ENCODE measurements at places on chromosomes 3 and 15.

DNA sequence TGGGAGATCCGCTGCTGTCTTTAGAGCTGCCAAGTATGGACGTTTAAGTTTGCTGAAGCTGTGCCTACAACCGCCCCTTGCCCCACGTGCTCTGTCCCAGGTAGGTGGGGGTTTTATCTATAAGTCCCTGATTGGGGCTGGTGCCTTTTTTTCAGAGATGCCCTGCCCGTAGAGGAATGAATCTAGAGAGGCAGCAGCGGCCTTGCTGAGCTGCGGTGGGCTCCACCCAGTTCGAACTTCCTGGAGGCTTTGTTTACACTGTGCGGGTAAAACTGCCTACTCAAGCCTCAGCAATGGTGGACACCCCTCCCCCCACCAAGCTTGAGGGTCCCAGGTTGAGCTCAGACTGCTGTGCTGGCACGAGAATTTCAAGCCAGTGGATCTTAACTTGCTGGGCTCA is 83.4 kb upstream of the FGF7 start:
- no peak for DNase-seq
- no peaks in the 10 kb centered on the region for H3K4me1 ChIP-seq
- no peak overlapping the region for H3K4me3 ChIP-seq
- H3K27ac ChIP-seq: no peak overlapping the region

DNA sequence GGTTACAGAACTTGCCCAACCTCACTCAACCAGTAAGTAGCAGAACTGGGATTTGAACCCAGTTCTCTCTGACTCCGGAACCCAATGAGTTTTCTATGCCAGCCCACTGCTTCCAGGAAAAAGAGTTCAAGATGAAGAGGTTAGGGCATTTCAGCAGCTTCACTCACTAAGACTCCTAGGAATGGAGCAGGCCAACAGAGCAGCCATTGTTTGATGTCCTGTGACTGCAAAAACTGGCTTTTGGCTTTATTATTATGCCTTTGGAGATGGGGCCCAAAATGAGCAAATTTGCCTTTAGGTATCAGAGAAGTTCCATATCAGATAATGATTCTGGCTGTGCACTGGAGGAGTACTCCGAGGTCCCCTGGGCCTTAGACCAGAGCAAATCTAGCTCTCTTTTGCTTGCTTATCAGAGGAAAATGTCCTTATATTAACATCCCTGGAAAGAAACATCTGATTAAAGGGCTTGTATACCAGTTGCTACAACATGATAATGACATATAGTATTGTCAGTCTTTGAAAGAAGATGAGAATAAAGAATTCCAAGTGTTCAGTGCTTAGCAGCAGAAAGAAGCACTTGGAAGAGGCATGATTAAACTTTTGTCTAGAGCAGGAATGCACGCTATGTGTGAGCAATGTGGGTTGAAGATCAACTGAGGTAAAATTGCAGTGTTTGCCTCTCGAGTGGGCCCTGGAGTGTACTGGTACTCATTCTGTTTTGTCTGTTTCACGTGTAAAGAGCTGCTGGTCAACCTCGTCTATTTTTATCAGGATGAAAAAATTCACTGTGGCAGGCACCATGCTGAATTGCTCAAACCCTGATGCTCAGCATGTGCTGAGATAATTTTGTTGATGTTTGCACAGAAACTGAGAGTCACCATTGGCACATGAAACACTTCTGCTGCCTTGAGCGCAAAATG is 21.8 kb upstream of the KLHL24 start:
- DNase-seq: no peak
- H3K4me1 ChIP-seq: no peaks in the 10 kb centered on the region
- no peaks in the 10 kb centered on the region for H3K27me3 ChIP-seq
- no peak overlapping the region for H3K4me3 ChIP-seq

DNA sequence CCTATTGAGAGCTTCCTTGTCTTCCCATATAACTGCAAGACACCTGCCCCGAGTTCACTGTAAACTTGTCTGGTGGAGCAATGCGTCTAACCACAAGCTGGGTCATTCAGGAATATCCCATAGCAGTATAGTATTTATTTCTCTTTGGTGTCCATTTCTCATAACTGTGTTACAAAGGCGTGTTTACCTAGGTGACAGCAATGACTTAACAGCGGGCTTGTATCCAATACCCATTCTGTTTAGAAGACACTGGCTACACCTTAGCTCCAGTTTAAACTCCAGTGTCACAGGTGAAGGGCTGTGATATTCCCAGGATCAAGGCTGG is 24.3 kb downstream of the ATP10A start:
- no peak for DNase-seq
- no peaks in the 10 kb centered on the region for H3K4me1 ChIP-seq
- H3K4me3 ChIP-seq: no peak overlapping the region
- H3K27me3 ChIP-seq: no peaks in the 10 kb centered on the region

DNA sequence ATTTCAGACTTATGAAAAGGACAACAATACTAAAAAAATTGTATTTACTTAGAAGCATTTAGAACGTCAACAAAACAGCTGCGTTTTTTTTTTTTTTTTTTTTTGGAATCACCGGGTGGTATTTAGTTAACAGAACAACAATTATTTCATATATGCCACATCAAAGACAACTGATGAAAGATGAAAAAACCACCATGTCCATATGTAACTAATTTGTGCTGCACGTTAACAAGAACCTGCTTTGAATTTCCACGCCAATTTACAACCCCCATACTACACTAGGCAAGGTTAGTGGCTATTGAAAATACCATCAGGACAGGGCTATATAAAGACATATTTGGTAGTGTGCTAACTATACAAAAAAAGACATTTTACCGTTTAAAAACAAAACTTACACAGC is 189.3 kb upstream of the ROBO1 start:
- no peak overlapping the region for H3K27ac ChIP-seq
- no peak for DNase-seq
- no peak overlapping the region for H3K4me3 ChIP-seq
- H3K4me1 ChIP-seq: peaks cover 3% of the 10 kb centered on the region

DNA sequence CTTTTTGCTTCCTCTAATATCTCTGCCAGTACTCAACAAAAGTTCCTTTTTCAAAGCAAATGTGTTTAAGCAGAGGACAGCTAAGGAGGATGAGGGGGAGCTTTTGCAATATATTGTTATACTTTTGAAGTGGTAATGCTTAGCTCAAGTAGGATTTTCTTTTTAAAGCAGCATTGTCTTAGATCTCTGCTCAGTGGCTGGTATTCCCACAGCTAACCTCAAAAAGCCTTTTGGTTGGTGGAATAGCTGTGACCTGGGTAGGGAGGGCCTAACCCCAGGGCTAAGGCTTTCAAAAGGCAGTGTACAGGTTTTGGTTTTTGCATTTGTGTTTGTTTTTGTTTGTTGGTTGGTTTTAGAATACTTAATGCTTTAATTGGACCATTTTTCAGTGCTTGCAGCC is 76.1 kb downstream of the UBP1 start:
- H3K4me3 ChIP-seq: no peak overlapping the region
- H3K27ac ChIP-seq: no peak overlapping the region
- peaks cover 4% of the 10 kb centered on the region for H3K4me1 ChIP-seq
- no peaks in the 10 kb centered on the region for H3K27me3 ChIP-seq
- H3K36me3 ChIP-seq: no peaks in the 10 kb centered on the region

GRCh38 chr15:38229705-38230310 is 22.8 kb upstream of the SPRED1 start:
- H3K36me3 ChIP-seq: no peaks in the 10 kb centered on the region
- DNase-seq: no peak
- no peaks in the 10 kb centered on the region for H3K27me3 ChIP-seq
- H3K27ac ChIP-seq: no peak overlapping the region
- no peaks in the 10 kb centered on the region for H3K4me1 ChIP-seq

DNA sequence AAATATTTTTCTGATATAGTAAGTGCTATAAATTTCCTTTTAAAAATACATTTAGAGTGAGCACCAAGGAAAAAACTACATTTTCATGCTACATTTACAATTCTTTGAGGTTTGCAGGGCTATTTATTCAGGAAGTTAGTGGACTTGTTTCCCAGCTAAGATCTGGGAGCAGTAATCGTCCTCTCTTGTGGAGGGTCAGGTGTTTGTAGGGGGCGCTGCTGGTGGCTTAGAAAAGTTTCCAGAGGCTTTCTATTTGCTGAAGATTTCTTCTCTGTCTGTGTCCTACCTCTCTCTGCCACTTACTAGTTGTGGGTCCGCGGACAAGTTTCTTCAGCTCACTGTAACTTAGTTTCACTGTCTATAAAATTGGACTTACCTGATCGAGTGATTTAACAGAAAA is 163.9 kb downstream of the PEX5L start:
- H3K27me3 ChIP-seq: no peaks in the 10 kb centered on the region
- H3K4me3 ChIP-seq: no peak overlapping the region
- no peak overlapping the region for H3K27ac ChIP-seq

DNA sequence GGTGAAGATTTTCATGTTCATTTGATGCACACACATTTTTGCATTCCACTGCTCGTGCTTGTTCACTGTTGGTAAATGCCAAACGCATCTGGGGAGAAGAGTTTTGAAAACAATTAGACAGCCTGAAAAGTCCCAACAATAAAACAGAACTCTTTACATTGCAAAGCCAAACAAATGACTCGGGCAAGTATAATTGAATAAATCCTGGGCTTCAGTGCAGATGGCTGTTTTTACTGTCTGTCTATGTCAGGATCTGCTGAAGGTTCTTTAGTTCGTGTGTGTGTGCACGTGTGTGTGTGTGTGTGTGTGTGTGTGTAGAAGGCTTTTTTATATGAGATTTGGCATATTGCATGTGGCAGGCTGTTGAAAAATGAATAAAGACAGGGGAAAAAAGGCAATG is 277.5 kb upstream of the CDIN1 start:
- H3K27me3 ChIP-seq: no peaks in the 10 kb centered on the region
- H3K27ac ChIP-seq: no peak overlapping the region
- no peak for DNase-seq

- H3K4me3 ChIP-seq: no peak overlapping the region
- H3K4me1 ChIP-seq: no peaks in the 10 kb centered on the region
- H3K36me3 ChIP-seq: no peaks in the 10 kb centered on the region
- H3K27ac ChIP-seq: no peak overlapping the region
Measured at GRCh38 chr3:139547666-139548065, 8.1 kb upstream of the RBP1 start.

DNA sequence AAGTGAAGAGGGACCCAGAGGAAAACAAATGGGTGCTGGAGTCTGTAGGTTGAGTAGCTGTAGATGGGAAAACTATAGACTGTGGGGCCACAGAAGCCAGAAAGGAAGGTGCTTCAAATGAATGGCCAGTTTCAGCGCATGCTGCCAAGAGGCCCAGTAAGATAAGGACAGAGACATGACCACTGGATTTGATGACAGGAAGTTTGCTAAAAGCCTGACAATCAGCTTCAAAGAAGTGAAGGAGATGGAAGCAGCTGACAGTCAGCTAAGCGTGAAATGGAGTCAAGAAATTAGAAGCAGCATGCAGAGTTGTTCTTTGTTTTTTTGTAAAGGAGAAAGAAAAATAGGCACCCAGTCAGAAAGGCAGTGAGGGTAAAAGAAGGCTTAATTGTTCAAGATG is 24.9 kb downstream of the TXNRD3 start:
- peaks cover 10% of the 10 kb centered on the region for H3K4me1 ChIP-seq
- no peaks in the 10 kb centered on the region for H3K27me3 ChIP-seq
- no peaks in the 10 kb centered on the region for H3K36me3 ChIP-seq
- no peak for DNase-seq

DNA sequence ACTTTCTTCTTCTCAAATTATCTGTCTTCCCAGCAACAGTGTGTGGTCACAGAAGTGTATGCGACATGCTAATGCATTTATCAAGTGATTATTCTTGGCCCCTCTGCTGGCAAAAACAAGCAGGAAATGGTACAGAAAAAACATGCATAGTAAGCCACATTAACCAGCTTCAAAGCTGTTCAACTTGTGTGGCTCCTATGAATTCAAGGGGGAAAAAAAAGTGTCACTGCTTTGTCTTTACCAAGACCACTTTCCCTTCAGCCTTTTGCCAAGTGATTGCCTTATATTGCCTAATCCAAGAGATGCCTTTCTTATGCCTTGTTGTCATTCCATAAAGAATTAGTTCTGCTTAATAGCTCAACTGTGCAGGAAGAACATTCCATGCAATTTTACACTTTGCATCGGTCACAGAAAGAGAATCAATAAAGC is 39.1 kb downstream of the PRTG start:
- no peak overlapping the region for H3K27ac ChIP-seq
- H3K27me3 ChIP-seq: no peaks in the 10 kb centered on the region
- peaks cover 94% of the 10 kb centered on the region for H3K36me3 ChIP-seq

- DNase-seq: peak; percentile 31
- H3K4me3 ChIP-seq: peak overlapping the region; percentile 93
- H3K36me3 ChIP-seq: peaks cover 23% of the 10 kb centered on the region
- peak overlapping the region; percentile 82 for H3K27ac ChIP-seq
- no peaks in the 10 kb centered on the region for H3K27me3 ChIP-seq
Measured at GRCh38 chr15:37098468-37099318, 1.7 kb downstream of the MEIS2 start.

DNA sequence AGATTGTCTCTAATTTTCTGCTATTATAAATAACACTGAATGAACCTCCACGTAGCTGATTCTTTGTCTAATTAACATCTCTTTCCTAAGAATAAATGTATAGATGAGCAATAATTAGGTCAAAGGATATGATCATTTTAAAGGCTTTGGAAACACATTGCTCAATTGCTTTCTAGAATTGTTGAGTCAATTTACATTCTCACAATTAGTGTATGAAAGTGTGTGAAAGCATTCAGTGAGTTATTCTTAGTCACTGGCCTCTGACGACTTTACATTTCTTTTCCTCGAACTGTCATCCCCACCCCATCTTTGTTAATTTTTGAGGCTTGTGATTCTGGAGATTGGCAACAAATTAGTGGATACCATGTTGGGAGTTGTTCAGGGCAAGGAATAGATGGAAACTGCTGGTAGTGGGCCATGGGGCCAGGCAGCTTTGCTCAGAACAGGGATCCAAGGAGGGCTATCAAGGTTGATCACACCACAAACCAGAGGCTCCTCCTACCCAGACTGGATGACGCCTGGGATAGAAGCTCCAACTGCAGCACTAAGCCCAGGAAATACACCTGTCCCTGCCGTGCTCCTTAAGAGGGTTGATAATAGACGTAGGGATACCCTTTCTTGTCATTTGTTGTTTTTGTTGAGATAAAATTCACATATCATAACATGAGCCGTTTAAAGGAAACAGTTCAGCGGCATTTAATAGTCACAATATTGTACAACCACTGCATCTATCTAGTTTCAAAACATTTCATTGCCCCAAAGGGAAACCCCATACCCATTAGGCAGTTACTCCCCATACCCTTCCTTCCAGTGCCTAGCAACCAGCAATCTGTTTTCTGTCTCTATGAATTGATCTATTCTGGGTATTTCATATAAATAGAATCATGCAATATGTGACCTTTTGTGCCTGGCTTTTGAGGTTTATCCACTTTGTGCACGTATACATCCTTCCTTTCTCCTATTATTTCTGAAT is 27.9 kb downstream of the EIF1B start:
- no peaks in the 10 kb centered on the region for H3K36me3 ChIP-seq
- H3K27me3 ChIP-seq: no peaks in the 10 kb centered on the region
- H3K4me1 ChIP-seq: no peaks in the 10 kb centered on the region
- no peak overlapping the region for H3K27ac ChIP-seq

DNA sequence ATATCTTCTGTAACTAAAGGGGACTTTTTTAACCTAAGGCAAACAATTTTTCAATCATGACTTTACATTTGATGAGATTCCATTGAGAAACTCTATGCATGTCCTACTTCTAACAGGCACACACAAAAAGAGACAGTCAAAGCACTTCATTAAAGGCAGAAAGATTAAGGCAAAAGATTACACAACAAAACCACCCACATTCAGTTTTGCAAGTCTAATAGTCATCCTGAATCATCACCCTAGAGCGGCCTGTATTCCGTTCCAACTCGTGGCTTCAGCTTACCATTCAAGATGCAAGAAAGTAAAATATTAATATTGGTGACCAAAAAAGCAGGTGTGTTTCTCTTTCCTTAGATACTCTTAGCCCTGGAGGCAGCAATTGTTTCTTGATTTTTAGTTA is 205.9 kb downstream of the P3H2 start:
- H3K4me1 ChIP-seq: no peaks in the 10 kb centered on the region
- H3K27ac ChIP-seq: no peak overlapping the region
- no peaks in the 10 kb centered on the region for H3K27me3 ChIP-seq
- H3K4me3 ChIP-seq: no peak overlapping the region

Measured in neuronal stem cell (in vitro differentiated cells).